ENCODE measurements at places on chromosomes 1 and 21. TPM values are rescaled to one million over a fixed set of nuclear protein-coding genes. Genes with fewer than 3 reads are reported as not detected.

- no peak for DNase-seq
Measured at GRCh38 chr1:42046761-42047507, 106.3 kb upstream of the GUCA2B start.

DNA sequence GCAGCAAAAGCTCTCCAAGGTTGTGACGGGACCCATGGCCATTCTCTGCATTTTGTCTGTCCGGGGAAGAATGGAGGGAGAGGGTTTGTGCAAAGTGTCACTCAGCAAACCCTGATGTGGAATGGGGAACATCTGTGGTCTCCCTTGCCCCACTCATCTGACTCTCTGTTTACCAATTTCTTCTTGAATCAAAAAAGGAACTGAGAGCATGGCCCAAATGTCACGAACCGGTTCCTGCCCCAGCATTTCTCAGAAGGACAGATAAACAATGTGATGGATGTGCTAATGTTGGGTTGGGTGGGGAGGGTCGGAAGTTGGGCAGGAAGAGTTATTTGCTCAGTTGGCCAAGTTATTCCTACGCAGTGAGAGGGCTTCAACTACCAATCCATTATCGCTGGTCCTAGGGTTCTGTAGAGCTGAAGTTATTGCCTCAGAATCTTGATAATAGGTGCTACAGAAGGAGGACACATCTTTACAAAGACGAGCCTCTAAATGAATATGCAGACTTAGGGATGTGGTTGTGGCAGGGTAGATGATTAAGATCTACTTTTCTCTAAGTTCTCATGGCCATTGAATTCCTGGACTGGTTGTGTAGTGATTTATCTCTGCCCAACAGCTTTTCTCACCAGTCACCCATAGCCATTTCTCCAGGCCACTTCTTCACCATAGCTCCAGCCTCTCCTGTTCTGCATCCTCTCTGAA is 9.6 kb upstream of the DUSP12 start:
- peak; percentile 30 for DNase-seq

DNA sequence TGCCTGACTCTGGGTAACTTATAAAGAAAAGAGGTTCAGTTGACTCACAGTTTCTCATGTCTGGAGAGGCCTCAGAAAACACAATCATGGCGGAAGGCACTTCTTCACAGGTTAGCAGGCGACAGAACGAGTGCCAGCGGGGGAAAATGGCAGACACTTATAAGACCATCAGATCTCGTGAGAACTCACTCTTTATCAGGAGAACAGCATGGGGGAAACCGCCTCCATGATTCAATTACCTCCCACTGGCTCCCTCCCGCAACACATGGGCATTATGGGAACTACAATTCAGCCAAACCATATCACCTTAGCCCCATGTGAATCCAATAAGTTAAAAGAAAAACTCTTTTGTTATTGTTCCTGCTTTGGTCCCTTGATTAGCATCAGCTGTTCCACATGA is 725.2 kb downstream of the LRRIQ3 start:
- no peak for DNase-seq

DNA sequence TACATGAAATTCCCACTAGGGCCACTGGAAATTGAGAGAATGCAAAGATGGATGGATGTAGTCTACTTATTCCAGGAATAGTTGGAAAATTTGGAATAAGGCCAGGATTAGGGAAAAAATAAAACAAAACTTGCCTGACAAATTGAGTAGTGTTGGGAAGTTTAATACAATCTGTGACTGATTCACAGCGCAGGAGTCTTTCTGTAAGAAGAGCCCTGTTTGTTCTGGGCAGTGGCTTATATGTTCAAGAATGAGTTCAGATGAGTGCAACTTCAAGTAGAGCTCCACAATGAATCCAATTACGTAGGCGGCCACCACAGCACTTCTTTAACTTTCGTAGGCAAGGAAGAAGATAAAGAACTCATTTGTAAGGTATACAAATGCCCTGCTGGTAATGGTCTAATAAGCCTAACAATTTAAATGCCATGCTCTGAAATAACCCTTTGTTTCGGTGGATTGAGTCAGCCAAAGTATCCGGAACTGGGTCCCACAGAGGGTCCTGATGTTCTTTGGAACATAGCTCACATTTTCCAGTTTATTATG is 47.1 kb upstream of the KCNE1 start:
- DNase-seq, result no peak

- no peak for DNase-seq
Measured at GRCh38 chr1:70495370-70495769, 84.3 kb downstream of the CTH start.

GRCh38 chr1:220330265-220330664 is 58.0 kb upstream of the RAB3GAP2 start:
- DNase-seq, result no peak

- no peak for DNase-seq
Measured at GRCh38 chr1:182227864-182228547, 163.6 kb downstream of the GLUL start.

DNA sequence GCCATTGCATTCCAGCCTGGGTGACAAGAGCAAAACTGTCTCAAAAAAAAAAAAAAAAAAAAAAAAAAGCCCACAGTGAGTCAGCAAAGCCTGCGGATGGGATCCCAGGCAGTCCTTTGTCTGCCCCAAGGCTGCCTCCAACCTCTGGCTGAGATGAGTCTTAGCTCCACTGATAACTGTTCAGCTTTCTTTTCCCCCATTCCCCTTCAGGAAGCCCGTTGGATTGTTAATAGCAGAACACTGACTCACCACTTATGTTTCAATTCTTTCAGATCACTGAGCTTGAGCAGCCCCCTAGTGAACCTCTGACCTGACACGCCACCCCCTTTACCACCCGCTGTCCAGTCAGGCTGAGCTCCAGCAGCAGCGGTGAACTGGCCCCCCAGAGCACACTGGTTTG is 57.5 kb downstream of the ERG start:
- no peak for DNase-seq

- DNase-seq, result no peak
Measured at GRCh38 chr1:8431019-8431418, 113.1 kb downstream of the SLC45A1 start.

GRCh38 chr1:55363268-55363667 is 148.1 kb upstream of the USP24 start:
- DNase-seq, result no peak

REN gene
- not detected for total RNA-seq

CFH gene
- 92.3 TPM for total RNA-seq

GJA5 gene
- 1.2 TPM for total RNA-seq

MAP3K7CL gene
- total RNA-seq, result not detected
